CD4-positive, CD25-positive, alpha-beta regulatory T cell (primary cell): ENCODE measurements at places on chromosomes 1 and 21.

DNA sequence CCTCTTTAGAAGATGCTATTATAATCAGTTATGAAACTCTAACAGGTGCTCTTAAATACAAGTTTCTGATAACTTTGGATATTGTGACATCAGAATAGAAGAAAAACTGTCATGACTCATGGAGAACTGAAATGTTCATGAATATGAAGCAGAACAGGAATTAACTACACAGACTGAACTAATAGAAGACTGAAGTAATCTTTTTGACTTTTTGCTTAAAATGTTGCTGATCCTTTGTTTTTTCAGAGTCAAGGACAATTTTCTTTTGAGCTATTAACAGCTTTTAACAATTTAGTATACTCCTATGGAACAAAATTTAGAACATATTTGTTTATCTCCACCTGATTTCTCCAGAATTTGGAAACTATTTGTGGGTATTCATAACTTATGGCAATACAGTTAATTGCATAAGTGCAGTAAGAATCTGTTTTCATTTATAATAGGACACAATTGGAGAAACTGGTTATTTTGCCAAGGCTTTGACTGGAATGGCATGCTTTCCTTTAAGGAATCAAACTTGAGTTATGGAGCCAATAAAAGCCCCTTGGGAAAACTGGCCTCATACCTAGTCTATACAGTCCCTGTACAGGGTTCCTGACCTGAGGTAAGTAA is 18.7 kb upstream of the PLA2G5 start:
- H3K36me3 ChIP-seq, result no peaks in the 10 kb centered on the region
- peaks cover 6% of the 10 kb centered on the region for H3K27me3 ChIP-seq
- DNase-seq, result no peak
- no peak overlapping the region for H3K27ac ChIP-seq
- no peak overlapping the region for H3K4me3 ChIP-seq

DNA sequence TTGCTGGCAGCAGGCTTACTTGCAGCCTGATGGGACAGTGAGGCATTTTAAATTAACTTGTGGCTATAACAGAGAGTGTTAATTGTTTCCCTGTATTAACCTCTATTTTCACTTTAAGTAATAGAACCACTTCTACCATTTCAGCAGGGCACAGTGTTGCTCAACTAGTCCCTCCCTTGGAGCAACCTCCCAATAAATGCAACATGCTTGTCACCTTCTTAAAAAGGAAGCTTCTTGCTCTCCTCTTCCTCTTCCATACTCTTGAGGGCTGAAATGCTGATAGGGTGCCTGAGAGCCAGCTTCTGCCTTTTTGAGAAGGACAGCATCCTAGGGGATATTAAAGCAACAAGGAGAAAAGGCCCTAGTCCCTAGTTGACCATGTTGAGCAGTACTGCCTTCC is 52.1 kb downstream of the C4BPA start:
- no peaks in the 10 kb centered on the region for H3K4me1 ChIP-seq
- H3K4me3 ChIP-seq, result no peak overlapping the region
- H3K27ac ChIP-seq, result no peak overlapping the region
- H3K36me3 ChIP-seq, result no peaks in the 10 kb centered on the region
- DNase-seq, result no peak

DNA sequence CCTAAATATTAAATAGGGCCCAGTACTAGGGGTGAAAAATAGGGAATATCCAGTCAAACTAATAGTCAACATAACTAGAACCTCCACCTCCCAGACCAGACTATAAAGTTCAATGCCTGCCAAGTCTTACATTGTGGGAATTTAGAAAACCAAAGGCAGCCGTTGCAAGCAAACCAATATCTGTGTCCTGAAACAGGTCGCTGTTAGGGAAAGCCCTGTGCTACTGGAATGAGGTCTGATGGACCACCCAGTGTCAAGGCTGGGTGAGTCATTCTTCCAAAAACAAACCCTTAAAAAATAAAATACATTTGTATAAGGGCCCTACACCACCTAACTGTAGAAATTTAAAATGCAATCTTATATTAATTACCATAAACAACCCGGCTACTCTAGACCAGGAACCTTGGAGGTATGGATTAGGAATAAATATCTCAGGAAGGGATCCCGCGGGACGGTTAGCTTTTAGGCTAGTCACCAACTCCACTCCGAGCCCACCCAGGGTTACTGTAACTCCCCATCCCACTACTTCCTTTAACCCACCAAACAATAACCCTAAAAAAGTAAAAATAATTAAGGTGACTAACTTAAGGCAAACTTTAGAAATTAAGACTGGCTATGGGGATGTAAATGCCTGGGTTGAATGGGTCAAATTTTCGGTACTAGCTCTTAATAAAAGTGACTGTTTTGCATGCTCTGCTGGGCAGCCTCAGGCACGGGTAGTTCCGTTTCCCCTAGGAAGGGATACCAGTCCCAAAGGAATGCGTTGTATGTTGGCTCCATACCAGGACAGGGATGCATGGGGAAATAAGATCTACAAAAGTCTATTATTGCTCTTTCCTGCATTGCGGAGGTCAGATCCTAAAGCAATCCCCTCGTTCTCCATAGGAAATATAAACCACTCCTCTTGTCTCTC is 65.4 kb upstream of the TLR5 start:
- DNase-seq, result no peak
- no peaks in the 10 kb centered on the region for H3K27me3 ChIP-seq
- H3K36me3 ChIP-seq, result no peaks in the 10 kb centered on the region
- no peaks in the 10 kb centered on the region for H3K4me1 ChIP-seq
- no peak overlapping the region for H3K4me3 ChIP-seq

GRCh38 chr1:220884109-220884980 is 5.1 kb downstream of the HLX start:
- peaks cover 9% of the 10 kb centered on the region for H3K4me1 ChIP-seq
- peaks cover 6% of the 10 kb centered on the region for H3K27me3 ChIP-seq
- H3K36me3 ChIP-seq, result no peaks in the 10 kb centered on the region
- no peak overlapping the region for H3K4me3 ChIP-seq
- DNase-seq, result no peak

GRCh38 chr1:158333405-158334155 is 2.2 kb upstream of the CD1B start:
- no peak overlapping the region for H3K4me3 ChIP-seq
- peaks cover 2% of the 10 kb centered on the region for H3K27me3 ChIP-seq
- no peaks in the 10 kb centered on the region for H3K36me3 ChIP-seq
- H3K27ac ChIP-seq, result no peak overlapping the region
- no peak for DNase-seq
- no peaks in the 10 kb centered on the region for H3K4me1 ChIP-seq

DNA sequence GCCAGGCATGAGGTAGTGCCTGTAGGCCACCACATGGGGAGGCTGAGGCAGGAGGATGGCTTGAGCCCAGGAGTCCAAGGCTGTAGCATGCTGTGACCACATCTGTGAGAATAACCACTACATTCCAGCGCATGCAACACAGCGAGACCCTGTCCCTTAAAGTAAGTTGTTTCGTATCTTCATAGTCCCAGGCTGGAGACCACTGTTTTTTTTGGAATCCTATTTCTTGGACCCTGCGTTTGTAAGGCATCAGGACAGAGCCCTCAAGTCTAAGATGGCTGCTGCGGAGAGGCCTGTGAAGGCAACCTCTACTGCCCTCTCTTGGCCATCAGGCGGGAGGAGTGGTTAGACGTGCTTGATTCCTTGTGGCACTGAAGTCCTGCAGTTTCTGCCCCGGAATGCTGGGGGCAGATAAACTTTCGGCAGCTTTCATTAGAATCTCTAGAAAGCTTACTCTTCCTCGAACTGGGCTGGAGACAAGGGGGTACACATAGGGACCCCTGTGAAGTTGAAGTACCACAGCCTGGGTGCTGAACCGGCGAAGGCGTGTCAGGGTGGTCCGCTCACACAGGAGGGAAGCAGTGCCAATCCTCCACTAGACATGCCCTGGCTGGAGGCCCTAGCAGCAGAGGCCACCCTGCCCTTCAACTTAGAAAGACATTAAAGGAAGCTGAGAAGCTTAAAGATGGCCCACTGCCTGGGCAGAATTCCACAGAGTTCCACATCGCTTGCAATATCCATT is 36.6 kb downstream of the RABIF start:
- no peaks in the 10 kb centered on the region for H3K27me3 ChIP-seq
- no peak overlapping the region for H3K27ac ChIP-seq
- no peak overlapping the region for H3K4me3 ChIP-seq
- H3K4me1 ChIP-seq, result no peaks in the 10 kb centered on the region
- DNase-seq, result no peak

DNA sequence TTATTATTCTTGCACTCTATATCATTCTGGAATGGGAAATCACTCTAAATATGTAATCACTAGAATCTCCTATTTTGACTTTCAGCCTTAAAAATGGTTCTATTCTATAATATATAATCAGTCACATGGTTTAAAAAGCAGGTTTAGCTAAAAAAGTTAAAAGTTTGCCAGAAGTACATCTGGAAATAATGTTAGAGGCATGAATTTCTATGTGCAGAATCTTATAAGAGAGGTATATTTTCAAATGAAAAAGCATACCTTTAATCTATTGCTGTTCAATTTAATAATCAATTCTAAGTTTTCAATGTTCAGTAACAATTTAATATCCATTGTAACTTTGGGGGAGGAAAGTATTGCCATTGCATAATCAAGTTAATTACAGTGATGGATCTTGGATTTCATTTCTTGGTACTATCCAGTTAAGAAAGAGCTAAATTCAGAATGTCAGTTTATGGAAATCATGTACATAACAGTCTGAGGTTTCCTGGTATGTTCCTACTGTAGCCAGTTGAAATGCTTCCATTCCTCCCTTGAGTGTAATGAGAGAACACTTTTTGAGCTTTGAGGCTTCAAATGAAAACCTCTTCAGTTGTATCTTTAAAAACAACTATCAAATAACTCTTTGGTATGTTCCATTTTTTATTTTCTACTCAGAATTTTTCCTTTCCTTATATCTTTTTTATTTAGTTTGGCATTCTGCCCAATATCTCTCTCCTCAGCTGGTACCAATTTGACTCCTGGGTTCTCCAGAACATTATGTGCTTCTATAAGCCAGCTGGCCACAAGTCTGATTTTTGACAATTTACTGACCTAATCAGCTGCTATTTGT is 175.7 kb upstream of the COL11A1 start:
- H3K27me3 ChIP-seq, result no peaks in the 10 kb centered on the region
- no peak overlapping the region for H3K27ac ChIP-seq
- DNase-seq, result no peak

DNA sequence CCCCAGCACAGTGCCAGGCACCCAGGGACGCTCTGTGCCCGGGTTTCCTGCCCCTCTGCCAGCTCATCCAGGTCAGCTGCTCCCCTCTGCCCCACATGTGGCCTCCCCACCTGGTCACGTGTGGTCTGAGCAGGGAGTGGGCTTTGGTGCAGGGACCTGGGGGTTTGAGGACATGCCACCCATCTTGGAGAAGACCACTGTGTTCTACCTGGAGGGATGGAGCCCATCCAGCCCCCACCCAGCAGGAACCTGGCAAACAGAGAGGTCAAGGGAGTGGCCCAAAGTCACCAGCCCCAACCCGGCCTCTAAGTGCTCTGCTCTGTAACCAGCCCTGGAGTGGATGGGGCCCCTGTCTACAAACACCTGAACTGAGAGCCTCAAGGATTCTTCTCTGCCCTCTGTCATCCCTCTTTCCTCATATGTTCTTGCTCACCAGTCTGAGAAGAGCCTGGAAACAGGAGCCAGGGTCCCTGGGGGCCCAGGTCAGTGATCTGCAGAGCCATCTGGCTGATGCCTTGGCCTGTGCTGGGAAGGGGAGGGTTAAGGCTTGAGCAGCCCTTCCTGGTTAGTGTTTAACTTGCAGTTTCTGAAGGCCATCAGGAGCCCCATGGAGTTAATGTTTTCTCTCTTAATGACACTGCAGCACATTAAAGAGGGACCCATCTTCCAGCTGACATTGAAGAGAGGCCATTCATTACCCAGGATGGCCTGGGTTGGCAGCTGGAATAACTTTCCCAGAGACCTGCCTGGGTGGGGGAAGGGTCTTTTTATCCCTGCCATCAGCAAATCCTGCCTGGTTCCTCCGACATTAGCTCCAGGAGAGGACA is 235.4 kb downstream of the PTPRU start:
- no peak for DNase-seq
- H3K27me3 ChIP-seq, result peaks cover 4% of the 10 kb centered on the region
- H3K36me3 ChIP-seq, result no peaks in the 10 kb centered on the region

- DNase-seq, result no peak
- no peak overlapping the region for H3K4me3 ChIP-seq
- no peaks in the 10 kb centered on the region for H3K27me3 ChIP-seq
- no peaks in the 10 kb centered on the region for H3K4me1 ChIP-seq
- H3K27ac ChIP-seq, result no peak overlapping the region
- H3K36me3 ChIP-seq, result no peaks in the 10 kb centered on the region
Observed at GRCh38 chr21:27047658-27048314, 80.9 kb upstream of the ADAMTS5 start.

DNA sequence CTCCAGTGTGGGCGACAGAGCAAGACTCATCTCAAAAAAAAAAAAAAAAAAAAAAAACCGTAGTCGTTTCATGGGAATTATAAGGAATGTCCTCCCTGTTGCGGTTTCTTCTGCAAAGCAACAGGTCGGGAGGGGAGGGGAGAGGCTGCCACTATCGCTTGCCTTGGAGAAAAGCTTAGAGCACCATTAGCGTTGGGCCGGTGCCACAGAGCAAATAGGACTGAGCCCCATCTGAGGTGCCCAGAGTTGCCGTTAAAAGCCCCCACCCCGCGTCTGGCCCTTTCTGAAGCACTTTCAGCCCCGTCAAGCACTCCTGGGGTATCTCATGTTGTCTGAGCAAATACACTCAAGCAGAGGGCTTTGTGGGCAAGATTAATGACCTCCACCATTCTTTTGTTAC is 2.2 kb downstream of the RIPPLY3 start:
- peaks cover 24% of the 10 kb centered on the region for H3K4me1 ChIP-seq
- peaks cover 23% of the 10 kb centered on the region for H3K27me3 ChIP-seq
- no peaks in the 10 kb centered on the region for H3K36me3 ChIP-seq
- no peak for DNase-seq
- no peak overlapping the region for H3K27ac ChIP-seq

DNA sequence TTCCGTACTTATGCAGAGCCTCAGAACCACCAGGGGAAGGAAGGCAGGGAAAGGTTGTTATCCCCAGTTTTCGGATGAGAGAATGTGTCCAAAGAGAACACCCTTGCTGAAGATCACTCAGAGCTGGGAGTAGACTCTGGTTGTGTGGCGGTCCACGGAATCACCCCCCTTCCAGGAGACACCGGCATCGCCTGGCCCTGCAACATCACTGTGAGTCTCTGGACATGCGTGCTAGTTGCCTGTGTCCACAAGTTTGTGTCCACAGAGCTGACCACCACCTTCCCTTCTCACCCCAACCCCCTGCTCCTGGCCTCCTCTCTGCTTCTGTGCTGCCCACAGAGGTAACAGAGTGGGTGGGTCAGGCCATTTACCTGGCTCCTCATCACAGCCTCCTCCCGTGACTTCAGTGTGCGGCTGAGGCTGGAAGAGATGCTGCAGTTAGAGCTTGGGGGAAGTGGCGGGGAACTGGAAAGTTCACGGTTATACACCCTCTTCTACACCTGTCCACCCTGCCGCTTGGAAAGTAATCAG is 7.3 kb downstream of the MYBPH start:
- H3K4me3 ChIP-seq, result no peak overlapping the region
- no peak for DNase-seq
- no peaks in the 10 kb centered on the region for H3K36me3 ChIP-seq
- H3K27ac ChIP-seq, result no peak overlapping the region
- peaks cover under 1% of the 10 kb centered on the region for H3K27me3 ChIP-seq
- no peaks in the 10 kb centered on the region for H3K4me1 ChIP-seq

GRCh38 chr1:229972600-229973296 is 94.3 kb upstream of the GALNT2 start:
- no peaks in the 10 kb centered on the region for H3K4me1 ChIP-seq
- H3K4me3 ChIP-seq, result no peak overlapping the region
- H3K27ac ChIP-seq, result no peak overlapping the region
- DNase-seq, result no peak
- H3K27me3 ChIP-seq, result no peaks in the 10 kb centered on the region

- H3K27me3 ChIP-seq, result no peaks in the 10 kb centered on the region
- no peak overlapping the region for H3K4me3 ChIP-seq
- no peaks in the 10 kb centered on the region for H3K4me1 ChIP-seq
- no peak for DNase-seq
- H3K27ac ChIP-seq, result no peak overlapping the region
Observed at GRCh38 chr1:158654086-158654485, 32.4 kb downstream of the SPTA1 start.
